ENCODE measurements at places on chromosomes 1 and 21.

DNA sequence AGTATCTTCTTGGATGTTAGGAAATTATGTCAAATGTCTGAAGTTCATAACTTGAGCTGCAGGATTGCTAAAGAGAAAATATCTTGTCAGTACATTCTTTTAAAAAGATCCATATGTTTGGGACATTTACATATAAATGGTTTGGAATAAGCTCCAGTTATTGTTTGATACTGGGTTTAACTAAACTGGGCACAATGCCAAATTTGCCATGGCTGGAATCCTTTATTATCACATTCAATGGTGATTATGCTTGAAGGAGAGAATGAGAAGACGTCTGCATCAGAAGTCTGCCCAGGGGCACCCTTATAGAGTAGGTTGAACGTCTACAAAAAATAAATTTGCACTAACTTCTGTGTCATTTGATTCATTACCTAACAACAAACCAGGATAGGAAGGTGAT is 652.5 kb downstream of the AMY1C start:
- no peak for DNase-seq

DNA sequence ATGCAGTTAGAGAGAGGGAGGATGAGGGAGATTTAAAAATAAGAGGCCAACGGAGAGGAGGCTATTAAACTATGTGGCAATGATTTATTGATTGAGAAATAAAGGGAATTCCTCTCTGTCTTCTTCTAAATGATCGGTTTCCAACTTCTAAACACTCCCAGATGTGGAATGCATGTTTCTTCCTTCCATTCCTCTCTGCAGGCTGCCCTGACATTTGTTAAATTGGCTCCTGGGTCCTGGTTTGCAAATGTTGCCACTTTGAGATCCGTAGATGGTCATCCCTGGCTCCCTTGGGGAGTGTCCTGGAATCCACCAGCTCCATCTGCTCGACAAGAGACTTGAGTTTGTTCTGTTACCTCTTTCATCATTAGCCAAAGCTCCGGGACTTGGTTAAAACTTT is 10.3 kb upstream of the C1orf198 start:
- no peak for DNase-seq

DNA sequence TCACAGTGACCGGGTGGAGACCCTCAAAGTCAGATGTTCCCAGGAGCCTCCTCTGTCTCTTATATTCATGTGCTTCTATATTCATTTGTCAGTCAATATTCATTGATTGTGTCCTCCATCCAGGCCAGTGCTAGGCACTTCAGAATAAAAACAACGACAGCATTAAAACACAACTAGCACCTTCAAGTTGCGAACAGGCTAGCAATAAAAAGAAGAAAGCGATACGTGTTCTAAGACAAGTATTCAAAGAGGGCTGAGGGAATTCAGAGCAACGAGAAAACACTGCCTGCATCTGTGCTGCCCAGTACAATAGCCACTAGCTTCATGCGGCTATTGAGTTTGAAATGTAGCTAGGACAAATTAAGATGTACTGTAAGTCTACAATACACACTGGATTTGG is 138.0 kb downstream of the PLXNA2 start:
- no peak for DNase-seq

GRCh38 chr1:86542631-86543030 is 4.2 kb upstream of the CLCA4 start:
- DNase-seq = no peak

- peak; percentile 19 for DNase-seq
Observed at GRCh38 chr1:200153277-200154055, 126.0 kb downstream of the NR5A2 start.

DNA sequence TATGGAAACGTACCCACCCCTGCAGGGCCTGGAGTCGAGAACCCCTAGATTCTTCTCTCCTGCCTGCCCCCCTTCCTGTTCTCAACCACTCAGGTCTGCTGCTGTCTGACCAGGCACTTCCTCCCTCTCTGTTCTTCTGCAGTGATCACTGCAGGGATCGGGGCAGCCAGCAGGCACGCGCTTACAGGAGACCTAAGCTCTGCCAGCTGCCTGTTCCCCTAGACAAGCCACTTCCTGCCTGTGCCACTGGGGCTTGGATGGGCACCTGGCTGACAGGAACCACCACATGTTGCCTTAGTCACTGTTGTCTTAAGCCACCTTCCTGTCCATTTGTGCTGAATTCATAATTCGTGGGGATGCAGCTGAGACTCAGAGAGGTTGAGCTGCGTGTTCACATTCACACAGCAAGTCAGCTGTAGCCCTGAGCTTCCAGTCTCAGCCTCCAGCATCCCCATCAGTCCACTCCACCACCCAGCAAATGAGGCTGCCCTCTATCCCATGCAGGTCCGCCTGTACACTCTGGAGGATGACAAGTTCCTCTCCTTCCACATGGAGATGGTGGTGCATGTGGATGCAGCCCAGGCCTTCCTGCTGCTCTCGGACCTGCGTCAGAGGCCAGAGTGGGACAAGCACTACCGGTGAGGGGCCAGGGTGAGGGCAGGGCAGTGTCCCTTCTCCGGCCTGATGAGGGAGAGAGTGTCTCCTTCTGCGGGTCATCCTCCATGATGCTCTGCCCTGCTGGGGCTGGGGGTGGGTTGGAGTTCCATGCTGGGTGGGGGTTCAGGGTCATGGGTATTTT is 18.6 kb downstream of the FAM151A start:
- no peak for DNase-seq

- no peak for DNase-seq
Observed at GRCh38 chr1:94962409-94963265, 35.7 kb upstream of the CNN3 start.

GRCh38 chr1:89739013-89739843 is 81.6 kb upstream of the LRRC8D start:
- DNase-seq = peak; percentile 48

GRCh38 chr1:50522691-50523342 is 99.6 kb upstream of the DMRTA2 start:
- DNase-seq = no peak

DNA sequence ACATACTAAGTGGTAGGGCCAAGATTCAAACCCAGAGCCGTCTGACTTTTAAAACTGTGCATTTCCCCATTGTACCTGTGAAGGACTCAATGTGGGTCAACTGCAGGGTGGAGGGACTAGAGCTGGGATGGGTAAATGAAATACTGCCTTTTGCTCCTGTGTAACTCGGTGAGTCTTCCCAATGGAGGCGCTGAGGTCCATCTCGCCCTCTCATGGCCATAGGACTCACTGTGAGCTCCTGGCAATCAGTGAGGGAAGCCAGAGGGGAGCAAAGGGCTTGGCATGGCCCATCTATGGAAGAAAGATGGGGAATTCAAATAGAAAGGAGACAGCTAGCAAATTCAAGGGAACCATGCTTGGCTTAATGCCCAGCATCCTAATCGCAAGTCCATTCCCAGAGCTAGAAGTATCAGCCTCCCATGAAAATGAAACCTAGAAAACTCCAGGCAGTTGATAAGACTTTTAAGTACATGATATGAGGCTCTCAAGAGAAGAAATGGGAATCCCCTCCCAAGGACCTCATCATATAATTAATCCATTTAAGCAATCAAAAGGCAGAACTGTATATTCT is 25.4 kb upstream of the CGN start:
- no peak for DNase-seq

DNA sequence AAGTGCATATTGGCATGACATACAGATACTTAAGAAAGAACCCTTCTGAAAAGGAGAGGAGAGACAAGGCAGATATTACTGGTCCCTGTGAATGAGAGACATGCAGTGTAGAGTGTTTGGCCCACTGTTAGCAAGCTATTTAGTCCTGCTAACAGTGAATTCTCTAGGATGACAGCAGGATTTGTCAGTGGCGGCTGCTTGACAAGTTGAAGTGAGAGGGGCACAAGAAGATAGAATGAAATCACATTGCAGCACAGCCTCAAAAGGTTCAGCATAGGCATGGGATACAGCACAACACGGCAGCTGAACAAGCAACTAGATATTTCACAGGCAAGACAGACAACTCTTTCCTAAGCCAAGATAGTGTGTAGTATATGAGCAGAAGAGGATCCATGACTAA is 407.9 kb downstream of the PLA2G4A start:
- DNase-seq = no peak

GRCh38 chr1:67735206-67735605 is 50.2 kb downstream of the GADD45A start:
- no peak for DNase-seq

- DNase-seq = no peak
Observed at GRCh38 chr1:99979091-99979490, 9.3 kb downstream of the SLC35A3 start.

- no peak for DNase-seq
Observed at GRCh38 chr21:26914557-26914956, 52.3 kb downstream of the ADAMTS5 start.

GRCh38 chr1:167701510-167701909 is 20.3 kb upstream of the MPZL1 start:
- DNase-seq = no peak

DNA sequence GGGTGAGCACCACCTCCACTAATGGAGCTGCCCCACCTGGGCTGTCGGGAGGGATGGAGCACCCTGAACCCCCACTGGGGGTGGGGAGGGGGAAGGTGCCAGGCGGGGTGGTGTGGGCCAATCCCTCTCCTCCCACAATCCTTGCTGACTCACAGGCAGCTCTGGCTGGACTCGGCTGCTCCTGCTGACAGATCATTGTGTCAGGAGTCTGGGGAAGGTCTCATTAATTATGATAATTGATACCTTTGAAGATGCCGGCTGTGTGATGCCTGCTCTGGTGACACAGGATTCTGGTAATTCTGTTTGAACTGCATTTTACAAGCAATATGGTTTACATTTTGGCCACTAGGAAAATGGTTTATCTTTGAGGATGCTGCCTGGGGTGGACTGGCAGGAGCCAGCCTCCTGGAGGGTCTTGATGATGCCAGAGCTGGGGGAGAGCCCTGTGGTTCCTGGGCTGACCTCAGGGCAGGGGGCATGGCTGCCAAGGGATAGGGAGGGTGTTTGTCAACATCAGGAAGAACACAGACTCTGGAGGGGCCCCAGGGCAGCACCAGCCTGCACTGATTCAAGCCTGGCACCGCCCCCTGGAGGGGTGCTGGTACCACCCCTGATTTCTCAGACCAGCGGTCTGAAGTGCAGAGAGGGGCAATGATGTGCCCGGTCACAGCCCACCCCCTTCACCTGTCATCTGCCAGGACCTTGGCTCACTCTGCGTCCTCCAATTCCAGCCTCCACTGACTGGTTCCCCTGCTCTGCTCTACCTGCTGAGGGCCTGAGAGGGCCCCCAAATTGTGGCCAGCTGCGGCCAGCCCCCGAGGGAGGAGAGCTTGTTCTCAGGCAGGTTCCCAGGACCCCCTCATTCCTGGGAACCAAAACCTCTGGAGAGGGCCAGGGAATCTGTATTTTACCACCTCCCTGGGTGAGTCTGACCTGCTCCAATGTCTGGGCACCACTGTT is 338.8 kb downstream of the MATN1 start:
- DNase-seq = no peak

DNA sequence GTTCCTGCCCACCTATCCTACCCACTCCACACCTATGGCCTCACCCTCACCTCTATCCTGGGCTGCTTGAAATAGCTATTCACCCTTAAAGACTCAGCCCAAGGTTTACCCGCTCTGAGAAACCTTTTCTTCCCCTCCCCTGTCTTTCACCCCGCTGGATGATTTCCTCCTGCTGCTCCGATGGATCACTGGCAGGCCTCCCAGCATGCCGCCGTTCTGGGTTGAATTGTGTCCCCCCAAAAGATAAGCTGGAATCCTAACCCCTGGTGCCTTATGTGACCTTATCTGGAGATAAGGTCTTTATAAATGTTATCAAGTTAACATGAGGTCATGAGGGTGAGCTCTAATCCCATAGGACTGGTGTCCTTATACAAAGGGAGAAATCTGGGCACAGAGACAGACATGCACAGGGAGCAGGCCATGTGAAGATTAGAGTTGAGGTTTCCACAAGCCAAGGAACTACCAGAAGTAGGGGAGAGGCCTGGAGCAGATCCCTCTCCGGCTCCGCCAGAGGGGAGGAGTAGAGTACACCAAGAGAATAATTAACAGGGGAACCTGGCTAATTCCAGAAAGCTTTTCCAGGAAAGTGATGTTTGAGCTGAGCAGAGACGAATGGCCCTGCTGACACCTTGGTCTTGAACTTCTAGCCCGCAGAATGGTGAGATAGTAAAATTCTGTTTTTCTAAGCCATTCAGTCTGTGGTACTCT is 110.0 kb upstream of the SERBP1 start:
- no peak for DNase-seq

- DNase-seq = no peak
Observed at GRCh38 chr1:246797597-246797996, 73.4 kb downstream of the SCCPDH start.

- DNase-seq = no peak
Observed at GRCh38 chr1:64842224-64842623, 97.3 kb downstream of the RAVER2 start.

GRCh38 chr1:175978926-175979325 is 228.2 kb downstream of the COP1 start:
- DNase-seq = no peak

- no peak for DNase-seq
Observed at GRCh38 chr1:62908168-62908695, 124.3 kb downstream of the ATG4C start.

DNA sequence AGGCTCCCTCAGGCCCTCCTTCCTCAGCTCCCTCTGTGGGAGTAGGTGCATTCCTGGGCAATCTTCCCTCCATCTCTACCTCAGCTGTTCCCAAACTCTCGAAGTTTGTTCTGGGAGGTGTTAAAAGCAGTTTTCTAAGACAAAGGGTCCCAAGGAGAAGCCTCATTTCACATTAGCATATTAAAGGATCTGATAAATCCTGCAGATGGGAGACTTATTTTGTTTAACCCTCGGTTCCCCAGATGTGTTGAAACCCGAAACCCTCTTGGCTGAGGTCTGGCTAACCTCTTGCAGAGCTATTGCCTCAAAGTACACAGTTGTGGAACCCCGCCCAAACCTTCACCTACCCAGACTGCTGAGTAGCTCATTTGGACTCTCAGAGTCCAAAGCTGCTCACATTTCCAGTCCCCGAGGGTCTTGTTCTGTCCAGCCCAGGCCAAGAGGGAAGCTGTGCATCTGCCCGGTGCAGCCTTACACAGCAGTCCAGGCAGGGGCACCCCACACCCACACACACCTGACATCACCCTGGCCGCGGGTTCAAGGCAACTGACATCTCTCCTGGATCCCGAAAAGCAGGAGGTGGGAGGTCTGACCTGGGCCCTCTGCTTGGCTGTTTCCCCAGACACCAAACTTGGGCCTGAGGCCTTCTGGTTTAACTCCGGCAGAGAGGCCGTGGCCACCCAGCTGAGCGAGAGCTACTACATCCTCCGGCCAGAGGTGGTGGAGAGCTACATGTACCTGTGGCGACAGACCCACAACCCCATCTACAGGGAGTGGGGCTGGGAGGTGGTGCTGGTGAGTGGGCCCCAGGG is 19.5 kb upstream of the SELENON start:
- no peak for DNase-seq

DNA sequence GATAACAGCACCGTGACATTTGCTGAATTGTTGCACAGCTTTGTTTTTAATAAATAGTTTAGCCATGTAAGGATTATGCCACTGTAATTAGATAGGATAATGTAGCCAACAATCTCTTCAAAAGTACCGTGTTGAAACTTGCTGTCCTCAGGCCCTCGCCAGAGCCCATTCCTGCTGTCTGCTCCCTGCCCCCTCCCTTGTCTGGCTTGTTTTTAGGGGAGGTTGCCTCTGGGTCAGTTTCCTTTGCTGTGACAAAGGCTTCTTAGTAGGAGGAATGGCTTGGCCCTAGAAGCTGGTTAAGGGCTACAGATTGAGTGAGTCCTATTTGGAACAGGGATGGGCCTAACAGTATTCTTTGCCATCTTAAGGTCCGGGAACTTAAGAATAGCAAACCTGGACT is 107.9 kb downstream of the LMO4 start:
- no peak for DNase-seq

GRCh38 chr1:43466403-43466802 is 12.7 kb upstream of the HYI start:
- DNase-seq = no peak
